Vagina (tissue), 2 donors: ENCODE measurements at places on chromosomes 5 and 9. TPM values are rescaled to one million over a fixed set of nuclear protein-coding genes. Genes with fewer than 3 reads are reported as not detected.

PCDHA13 gene
- total RNA-seq = not detected

FSTL4 gene
- total RNA-seq = 3.7 TPM

IRX2 gene
- total RNA-seq = 3.7 TPM

FCN1 gene
- total RNA-seq = 1.7 TPM

INSL6 gene
- total RNA-seq = not detected

MLLT3 gene
- 8.8 TPM for total RNA-seq

ISL1 gene
- 25.0 TPM for total RNA-seq

AIF1L gene
- total RNA-seq = 16.2 TPM
